CD4-positive, alpha-beta T cell treated with Interleukin-12 subunit alpha and Interleukin-12 subunit beta, for 1 hour (primary cell): ENCODE measurements at places on chromosomes 13 and 19.

DNA sequence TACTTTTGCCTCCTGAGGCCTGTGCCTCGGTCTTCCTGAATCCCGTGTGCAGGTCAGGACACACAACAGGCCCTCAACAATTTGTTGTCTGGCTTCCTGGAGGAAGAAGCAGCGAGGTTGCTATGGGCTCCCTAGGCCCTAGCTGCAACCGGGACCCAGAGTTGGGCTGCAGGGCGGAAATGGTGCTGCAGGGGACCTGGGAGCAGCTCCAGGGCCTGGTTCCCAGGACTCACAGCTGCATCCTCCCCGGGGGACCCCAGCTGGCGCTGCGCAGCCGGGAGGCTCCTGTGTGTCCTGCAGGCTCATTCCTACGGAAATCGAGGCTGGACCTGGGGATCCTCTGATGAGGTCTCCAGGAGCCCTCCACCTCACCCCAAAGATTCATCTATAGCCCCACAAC is 999 bp upstream of the TNFAIP8L1 start:
- no peak for DNase-seq

GRCh38 chr19:49596407-49596806 is 5.4 kb downstream of the PRR12 start:
- DNase-seq, result no peak

- DNase-seq, result no peak
Observed at GRCh38 chr19:14495672-14496028, 277 bp downstream of the GIPC1 start.

DNA sequence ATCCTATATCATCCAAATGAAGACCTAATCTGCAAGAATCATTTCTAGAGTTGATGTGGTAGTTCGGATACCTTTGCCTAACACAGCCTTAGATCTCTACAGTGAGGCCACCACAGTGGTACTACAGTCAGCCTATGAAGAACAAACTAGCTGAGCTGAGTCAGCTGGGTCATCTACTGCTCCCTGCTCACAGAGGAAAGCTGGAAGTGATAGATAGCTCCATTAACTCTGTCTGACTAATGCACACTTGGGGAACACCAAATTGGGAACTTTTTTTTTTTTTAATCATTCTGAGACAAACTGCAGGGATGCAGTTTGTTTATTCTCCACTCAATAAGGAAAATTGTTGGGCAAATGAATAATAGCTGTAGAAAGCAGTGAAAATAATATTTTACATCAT is 1160.6 kb downstream of the PCDH9 start:
- DNase-seq, result no peak

DNA sequence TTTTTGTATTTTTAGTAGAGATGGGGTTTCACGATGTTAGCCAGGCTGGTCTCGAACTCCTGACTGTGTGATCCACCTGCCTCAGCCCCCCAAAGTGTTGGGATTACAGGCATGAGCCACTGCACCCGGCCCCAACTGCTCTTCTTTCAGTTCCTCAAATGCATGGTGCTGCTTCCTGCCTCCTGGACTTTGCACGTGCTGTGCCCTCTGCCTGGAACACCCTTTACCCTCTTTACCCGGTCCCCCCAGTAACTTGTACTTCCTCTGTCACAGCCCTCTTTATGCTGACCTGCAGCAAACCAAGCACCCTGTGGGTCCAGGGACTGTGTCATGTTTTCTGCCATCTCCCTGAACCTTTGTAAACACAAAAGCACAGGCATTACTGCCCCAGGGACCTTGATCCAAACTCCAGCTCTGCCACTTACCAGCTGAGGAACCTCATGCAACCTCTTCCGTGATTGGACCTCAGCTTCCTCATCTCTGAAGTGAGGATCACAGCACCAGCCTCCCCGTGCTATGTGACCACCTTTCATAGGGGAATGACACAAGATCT is 3.8 kb downstream of the BLVRB start:
- DNase-seq, result no peak

DNA sequence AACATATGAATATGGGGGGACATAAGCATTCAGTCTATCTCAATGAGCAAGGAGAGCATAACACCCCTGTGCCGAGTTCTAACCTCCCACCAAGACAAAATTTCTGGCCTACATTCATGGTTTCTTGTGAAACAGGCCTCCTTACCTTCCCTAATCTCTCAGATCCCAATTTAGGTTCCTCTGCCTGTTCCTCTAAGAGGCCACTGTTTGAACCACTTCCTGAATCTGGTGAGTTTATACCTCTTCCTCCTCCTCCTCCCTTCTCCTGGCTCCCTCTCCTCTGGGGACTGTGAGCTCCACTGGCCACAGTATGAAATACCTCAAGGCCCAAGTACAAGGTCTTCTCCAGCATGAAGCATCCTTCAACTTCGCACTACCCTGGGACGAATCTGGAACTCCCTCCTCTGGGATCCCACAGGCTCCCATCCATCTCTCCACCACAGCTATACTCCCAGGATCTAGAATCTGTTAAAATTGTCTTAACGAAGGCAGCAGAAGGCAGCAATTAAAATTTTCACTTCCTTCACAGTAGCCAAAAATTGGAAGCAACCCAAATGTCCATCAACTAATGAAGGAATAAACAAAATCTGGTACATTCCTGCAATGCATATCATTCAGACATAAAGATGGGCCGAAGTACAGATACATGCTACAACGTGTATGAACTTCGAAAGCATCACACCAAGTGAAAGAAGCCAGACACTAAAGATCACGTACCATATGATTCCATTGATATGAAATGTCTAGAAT is 7.8 kb upstream of the SIGLECL1 start:
- DNase-seq, result no peak
